Stimulated activated CD4-positive, alpha-beta T cell treated with anti-CD3 and anti-CD28 coated beads, TNF-alpha, amount 100 ng/mL, for 1 hour (primary cell): ENCODE measurements at places on chromosomes 1 and 21.

- DNase-seq = no peak
These were observed 194.6 kb downstream of the TNR start for GRCh38 chr1:175548774-175549173.

DNA sequence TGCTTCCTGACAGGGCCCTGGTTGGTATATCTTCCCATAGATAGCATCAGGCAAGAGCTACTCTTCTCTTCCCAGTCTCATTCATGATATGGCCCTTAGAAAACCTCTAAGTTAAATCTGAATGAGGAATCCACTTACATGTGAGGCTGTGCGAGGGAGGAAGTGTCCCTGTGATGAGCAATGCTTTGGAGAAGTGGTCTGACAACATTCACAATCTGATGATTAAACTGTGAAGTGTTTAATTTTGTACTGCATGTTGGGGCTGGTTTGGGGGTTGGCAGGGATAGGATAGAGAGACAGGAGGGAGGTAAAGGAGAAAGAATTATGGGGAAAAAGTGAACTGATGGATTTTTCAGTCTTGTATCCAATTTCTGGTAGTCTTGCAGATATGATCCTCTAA is 421.2 kb upstream of the DAB1 start:
- no peak for DNase-seq

DNA sequence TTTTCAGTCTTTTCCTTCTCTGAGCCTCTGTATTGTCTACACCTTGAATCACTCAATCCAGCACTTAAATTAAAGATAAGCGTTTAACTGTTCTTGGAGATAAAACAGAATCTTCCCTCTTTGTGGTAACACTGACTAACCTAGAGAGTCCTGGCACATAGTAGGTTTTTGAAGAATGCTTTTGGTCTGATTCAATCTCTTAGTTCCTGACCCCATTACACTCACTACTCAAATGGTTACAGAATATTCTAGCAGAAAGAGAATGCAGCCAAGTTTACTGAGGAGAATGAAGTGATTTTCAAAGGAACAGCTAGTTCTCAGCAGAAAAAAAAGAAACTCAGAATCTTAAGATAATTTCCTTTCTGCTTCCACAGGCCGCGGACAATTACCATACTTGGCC is 309.2 kb upstream of the PRMT6 start:
- DNase-seq = no peak

- no peak for DNase-seq
These were observed 81.1 kb downstream of the PGM1 start for GRCh38 chr1:63674238-63674864.

DNA sequence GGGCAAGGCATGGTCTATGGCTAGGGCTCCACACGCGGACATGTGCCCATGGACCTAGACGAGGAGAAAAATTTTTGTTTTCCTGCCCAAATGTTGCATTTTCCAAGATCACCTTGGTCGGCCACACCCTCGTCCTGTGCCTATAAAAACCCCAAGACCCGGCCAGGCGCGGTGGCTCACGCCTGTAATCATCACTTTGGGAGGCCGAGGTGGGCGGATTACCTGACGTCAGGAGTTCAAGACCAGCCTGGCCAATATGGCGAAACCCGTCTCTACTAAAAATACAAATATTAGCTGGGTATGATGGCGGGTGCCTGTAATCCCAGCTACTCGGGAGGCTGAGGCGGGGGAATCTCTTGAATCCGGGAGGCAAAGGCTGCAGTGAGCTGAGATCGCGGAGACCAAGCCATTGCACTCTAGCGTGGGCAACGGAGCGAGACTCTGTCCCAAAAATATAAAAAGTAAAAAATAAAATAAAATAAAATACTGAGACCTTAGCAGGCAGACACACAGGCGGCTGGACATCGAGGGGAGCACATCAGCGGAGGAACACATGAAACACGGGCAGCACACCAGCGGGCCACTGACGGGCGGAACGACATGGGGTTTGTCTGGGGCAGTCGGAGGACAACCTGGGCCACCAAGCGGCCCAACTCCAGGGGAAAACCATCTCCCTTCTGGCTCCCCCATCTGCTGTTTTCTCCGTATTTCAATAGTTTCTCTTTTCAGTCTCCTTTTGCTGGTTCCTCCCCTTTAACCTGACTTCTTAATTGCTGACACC is 60.7 kb upstream of the TBX15 start:
- no peak for DNase-seq

GRCh38 chr1:55990007-55990406 is 589.4 kb downstream of the PLPP3 start:
- no peak for DNase-seq

GRCh38 chr1:22107126-22107525 is 35.8 kb downstream of the WNT4 start:
- DNase-seq = no peak

- no peak for DNase-seq
These were observed at the start of gene GBP6 for GRCh38 chr1:89363638-89364536. Gene GBP6, plus strand, starts transcription at chr1:89364059. Its CDS starts 4,493 bp downstream, at chr1:89368552.

DNA sequence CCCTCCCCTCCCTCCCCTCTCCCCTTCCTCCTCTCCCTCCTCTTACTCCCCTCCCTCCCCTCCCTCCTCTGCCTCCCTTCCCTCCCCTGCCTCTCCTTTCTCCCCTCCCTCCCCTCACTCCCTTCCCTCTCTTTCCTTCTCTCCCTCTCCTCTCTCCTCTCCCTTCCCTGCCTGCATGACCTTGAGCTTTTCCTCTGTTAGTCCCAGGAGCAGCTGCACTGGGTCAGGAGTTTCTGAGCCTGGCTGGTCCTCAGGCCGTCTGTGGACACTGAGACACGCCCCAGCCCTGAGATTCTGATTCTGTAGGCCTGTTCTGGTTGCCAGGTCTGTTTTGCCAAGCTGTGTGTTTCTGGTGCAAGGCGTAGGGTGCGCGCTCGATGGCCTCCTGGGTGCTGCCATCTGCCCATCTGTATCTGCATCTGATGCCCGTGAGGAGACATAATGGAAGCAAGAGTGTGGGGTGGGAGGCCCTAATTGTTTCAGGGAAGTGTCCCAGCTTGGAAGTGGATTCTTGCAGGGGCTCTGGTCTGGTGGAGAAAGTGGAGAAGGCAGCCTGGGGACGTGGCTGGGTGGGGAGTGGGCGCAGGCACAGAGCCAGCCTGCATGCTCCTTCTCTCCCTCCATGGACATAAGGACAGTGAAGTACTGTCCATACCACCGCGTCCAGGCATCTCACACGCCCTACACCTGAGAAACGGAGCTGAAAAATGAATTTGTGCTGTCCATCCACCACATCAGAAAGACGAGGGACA is 97.2 kb downstream of the WDR4 start:
- no peak for DNase-seq

- no peak for DNase-seq
These were observed 537.4 kb upstream of the ZRANB2 start for GRCh38 chr1:71618191-71618590.
